ENCODE measurements at places on chromosomes 1 and 21.

GRCh38 chr1:67626090-67626860, 58.7 kb upstream of the GADD45A start:
- DNase-seq = peak; percentile 1

DNA sequence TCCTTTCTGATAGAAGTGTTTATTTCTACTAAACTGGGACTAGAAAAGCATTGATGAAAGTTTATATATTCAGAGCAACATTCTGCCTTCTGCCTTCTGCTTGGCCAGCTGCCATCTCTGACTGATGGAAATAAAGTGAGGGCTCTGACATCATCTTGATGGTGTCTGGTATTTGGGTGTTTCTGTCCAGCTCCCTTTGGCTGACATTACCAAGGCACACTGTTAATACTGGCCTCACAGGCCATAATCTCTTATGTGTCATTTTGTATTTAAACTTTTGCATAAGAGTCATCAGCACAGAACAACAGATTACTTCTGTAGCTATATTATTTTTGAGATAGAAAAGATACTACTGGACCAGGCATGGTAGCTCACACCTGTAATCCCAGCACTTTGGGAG, 216.9 kb downstream of the RYR2 start:
- no peak for DNase-seq

DNA sequence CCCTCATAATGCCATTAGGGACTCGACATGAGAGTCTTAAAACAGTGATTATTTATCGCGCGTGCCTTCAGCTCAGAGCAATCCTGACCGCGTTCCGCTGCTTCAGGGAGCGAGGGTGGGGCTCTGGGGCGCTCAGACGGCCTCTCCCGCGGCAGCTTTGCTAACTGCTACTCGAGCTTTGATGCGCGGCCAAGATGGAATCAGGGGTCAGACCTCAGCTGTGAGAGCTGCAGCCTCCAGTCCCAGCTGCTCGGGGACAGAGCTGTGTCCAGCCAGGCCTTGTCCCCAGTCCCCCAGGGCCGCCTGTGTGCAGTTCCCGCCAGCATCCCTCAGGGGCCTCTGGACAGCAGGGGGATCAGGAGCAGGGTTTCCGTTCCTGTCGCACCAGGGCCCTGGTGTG, 104.6 kb upstream of the TTC34 start:
- DNase-seq = no peak

DNA sequence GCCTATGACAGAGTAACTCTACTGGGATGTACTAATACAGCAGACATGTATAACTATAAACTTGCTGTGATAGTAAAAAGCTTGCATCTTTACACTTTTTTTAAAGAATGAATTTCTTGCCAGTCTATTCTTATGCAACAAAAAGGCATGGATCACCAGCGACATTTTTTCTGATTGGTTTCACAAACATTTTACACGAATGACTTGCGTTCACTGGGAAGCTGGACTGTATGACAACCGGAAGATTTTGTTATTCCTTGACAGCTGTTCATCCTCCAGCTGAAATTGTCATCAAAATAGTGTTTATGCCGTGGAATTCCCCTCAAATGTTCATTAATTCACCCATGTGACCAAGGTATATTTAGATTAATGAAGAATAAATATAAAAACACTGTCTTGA, 131.0 kb downstream of the XPR1 start:
- DNase-seq = no peak

DNA sequence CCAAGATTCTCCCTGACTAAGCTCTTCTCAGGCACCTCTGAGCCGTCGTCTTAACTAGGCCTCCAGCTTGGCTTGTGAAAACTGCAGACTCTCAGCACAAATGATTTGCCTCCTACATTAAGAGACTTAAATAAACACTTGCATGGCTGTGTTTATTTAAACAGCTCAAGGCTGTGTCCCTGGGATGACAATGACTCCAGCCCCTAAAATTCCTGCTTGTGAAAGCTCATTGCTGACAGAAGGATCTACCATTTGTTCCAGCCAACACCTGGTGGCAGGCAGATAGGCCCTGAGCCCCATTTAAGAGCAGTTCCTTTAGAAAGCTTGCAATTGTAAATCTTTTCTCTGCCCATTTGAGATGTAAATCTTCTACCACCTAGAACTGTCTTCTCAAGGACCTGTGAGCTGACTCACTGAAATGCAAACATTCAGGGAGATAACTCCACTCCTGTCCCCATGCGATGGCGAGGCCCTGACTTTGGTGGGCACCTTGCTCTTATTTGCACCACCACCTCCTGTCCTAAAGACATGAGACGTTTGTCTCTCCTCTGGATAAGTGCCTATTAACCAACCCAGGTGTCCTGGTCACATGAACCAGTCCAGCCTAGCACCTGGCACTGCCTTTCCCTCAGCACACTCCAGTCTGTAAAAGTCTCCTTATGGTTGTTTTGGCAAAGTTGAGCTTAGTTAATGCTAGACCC, 15.1 kb upstream of the PCP4 start:
- DNase-seq = no peak

GRCh38 chr1:234530672-234531071, 51.7 kb upstream of the TARBP1 start:
- no peak for DNase-seq

DNA sequence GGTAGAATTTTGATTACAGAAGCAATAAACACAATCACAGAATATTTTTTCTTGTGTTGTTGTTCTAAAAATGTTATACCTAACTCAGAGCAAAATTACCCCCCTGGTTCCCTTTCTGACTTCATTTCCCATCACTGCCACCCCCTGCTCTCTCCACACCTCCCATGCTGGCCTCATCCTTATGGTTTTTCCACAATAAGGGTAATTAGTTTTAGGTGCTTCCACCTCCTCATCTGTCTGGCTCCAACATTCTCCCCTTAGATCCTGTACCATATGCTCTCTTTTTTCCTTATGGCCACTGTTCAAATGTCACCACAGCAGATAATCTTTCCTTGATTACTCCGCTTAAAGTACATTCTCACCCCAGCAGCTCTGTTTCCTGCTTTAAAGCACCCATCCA, 2208.6 kb downstream of the MRPL39 start:
- no peak for DNase-seq

DNA sequence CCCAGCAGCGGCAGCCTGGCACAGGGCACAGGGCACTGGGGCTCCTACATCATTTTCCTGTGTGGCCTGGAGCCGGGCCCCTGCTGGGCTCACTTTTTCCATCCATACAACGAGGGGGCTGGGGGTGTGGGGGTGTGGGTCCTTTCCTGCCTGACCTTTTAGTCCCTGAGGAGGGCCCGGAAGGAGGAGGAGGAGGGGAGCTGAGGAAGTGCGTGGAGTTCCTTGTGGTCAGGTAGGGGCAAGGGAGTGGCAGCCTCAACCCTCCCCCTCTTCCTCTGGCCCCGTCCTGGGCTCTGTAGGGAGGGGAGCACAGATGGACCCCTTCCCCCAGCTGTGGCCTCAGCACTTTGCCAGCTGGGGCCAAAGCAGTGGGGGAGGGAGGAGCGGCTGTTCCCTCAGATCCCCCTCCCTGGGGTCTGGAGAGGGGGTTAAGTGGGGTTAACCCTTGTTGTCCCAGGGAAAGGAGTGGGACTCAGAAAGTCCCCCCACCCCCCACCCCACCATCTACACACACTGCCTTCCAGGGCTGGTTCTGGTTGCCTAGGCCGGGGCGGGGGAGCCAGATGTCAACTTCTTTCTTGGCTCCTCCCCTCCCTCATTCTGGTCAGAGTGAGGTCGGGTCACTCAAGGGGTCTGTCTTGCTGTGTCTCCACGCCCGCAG, 5.7 kb downstream of the NTRK1 start:
- DNase-seq = no peak

DNA sequence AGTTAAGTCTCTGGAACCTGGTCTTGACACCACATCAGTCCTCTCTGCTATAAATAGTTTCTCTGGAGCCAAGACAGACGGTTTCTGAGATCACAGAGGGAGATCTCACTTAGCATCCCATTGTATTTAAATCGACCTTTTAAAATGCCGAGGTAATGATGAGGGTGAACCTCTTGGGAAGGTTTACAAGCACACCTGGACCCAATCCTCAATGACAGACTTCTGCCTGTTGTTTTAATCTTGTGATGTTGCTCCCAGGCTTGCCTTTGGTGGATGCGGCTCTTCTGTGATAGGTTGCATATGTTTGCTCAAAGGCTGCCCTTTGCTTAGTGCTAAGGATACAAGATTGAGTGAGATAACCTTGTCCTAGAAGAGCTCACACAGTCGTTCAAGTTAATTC, 104.6 kb upstream of the L1TD1 start:
- no peak for DNase-seq

DNA sequence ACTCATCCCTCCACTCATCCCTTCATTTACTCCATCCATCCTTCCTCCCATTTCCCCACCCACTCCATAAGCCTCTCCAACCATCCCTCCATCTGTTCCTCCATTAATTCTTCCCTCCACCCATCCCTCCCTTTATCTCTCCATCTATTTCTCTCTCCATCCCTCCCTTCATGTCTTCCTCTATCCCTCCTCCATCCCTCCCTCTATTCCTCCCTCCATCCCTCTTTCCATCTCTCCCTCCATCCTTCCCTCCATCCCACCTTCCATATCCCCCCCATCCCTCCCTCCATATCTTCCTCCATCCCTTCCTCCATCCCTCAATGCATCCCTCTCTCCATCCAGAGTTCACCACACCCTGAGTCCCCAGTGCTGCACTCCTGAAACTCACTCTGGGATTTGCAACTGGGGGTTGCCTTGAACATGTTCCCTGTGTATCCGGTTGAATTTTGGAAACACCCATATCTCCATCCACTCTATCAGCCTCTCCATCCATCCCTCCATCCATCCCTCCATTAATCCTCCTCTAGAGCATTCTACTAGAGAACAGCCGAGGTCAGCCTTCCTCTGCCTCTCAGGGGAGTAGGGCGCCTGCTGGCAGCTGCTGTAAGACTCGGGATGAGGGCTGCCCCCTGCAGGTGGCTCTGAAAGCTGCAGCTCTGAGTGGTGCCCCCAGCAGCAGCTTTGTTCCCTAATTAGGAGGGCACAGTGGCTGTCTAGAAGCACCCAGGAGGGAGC, 39.4 kb downstream of the ABCG1 start:
- peak; percentile 67 for DNase-seq

GRCh38 chr1:89823679-89824292, 3.0 kb downstream of the LRRC8D start:
- DNase-seq = peak; percentile 31

GRCh38 chr1:60558236-60558635, 484.7 kb upstream of the C1orf87 start:
- DNase-seq = peak; percentile 43

GRCh38 chr1:165152727-165153126, 203.8 kb downstream of the LMX1A start:
- DNase-seq = no peak

DNA sequence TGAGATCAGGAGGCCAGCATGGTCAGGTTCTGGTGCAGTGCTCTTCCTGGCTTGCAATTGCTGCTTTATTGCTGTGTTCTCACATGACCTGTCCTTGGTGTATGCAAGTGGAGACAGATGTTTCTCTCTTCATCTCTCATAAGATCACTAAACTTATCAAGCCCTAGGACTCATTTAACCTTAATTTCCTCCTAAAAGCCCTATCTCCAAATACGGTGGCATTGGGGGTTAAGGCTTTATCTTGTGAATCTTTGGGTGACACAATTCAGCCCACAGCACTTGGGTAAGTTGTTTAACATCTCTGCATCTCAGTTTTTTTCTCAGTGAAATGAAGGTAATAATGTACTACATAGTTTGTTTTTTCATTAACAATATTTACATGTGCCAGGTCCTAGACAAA, 152.4 kb downstream of the RWDD3 start:
- no peak for DNase-seq

- DNase-seq = no peak
These were observed 7.0 kb upstream of the VASH2 start for GRCh38 chr1:212943393-212943710.

GRCh38 chr1:234730770-234731568, 121.0 kb upstream of the IRF2BP2 start:
- no peak for DNase-seq

- no peak for DNase-seq
These were observed 582 bp downstream of the SLC37A1 start for GRCh38 chr21:42513985-42514882.

Measured in MV-4-11 (cell line).